ENCODE measurements at places on chromosomes 11 and 22. TPM values are rescaled to one million over a fixed set of nuclear protein-coding genes. Genes with fewer than 3 reads are reported as not detected.

- no peak for DNase-seq
Measured at GRCh38 chr11:3838504-3838903, 2.3 kb downstream of the RHOG start.

DNA sequence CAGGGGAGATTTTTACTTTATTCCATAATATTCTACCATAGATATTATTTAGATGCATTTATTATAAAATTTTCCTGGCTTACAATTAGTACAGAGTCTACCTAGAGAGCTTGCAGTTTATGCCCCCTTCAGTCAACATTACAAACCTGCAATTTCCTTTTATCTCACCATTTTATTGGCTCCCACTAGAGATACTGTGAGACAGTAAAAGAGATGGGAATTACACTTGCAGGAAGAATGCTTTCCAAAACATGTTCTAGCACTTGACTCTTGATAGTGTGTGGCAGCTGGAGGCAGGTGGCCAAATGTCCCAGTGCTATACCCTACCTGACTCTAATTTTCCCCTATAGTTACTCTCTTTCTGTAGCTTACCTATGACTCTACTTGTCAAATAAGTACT is 863.2 kb downstream of the DLG2 start:
- DNase-seq: no peak

DNA sequence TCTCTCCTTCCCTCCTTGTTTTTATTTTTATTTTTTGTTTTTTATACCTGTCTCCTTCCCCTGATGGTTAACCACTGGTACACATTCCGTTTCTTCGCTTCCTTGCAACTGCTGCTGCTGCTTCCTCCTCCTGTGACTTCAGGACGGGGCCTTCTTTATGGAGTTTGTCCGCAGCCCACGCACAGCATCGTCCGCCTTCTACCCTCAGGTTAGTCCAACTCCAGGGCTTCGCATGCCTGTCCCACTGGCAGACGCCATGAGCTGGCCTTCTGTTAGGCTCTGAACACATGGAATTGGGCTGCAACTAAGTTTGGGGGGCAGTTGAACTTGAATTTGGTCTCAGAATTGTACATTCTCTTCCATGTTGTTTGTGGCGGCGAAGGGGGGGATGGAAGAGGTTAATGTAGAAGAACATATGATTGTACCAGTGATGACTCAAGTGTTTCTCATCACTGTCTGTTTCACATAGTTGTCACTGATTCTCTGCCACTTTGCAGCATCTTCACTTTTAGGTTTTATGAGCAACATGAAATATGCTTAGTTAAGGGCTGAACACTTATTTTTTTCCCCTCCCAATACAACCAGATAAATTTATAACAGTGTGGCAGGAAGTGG is 83.0 kb upstream of the YWHAH start:
- no peak for DNase-seq

DNA sequence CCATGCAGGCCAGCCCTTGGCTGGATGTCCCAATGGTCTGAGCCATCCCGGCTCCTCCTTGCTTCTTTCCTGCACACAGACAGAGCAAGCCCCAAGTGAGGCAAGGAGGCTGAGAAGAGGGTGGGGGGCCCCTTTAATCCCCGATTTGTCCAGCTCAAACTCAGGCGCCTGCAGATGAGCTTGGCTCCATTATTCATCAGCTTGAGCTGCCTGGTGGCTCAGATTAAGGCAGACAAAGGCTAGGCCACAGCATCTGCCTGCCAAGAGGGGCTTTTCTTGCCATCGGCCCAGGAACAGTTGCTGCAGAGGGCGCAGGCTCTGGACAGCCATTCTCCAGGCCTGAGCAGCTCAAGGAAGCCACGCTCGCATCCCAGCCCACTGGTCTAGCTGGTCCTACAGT is 35.4 kb downstream of the LMO1 start:
- DNase-seq: no peak

DNA sequence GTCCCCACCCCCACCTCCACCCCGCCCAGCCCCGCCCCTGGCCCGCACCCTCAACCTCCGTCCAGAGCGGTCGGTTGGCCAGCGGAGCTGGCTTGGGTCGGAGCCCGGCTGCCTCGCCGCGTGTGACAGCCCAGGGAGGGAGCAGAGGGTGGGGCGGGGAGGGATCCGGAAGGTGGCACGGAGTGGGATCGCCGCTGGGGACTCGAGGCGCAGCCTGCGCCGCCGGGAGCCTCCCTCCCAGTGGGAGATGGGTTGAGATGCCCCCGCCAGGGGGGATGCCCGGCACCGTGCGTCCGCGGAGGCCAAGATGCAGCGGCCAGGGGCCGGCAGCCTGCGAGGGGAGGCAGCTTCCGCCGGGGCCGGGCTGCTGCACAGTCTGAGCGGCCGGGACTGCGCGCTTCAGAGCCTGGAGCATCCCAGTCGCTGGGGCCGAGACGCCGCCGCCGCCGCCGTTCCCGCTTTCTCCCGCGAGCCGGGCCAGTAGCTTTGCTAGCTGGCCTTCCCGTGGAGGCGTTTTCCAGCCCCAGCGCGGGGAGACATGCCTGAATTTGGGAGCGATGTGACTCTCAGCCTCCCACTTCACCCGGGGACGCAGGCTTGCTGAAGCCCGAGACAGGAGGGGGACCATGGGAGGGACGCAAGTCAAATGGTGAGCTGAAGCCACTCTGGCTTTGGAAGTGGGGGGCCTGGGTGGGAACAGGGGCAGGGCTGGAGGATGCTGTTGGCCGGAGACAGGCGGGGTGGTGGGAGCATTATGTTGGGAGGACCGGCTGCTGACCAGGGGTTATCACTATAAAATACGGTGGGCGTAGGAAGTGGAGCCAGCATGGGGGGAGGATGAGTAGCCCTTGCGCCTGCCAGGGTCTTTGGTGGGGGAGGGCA is 40.2 kb downstream of the DIXDC1 start:
- DNase-seq: no peak

- DNase-seq: no peak
Measured at GRCh38 chr22:42661985-42662831, 13.0 kb upstream of the CYB5R3 start.

ANGPTL5 gene
- not detected for polyA plus RNA-seq
